ENCODE measurements at places on chromosomes 12 and 14.

GRCh38 chr12:2332236-2332635, 279.4 kb downstream of the CACNA1C start:
- DNase-seq, result no peak

DNA sequence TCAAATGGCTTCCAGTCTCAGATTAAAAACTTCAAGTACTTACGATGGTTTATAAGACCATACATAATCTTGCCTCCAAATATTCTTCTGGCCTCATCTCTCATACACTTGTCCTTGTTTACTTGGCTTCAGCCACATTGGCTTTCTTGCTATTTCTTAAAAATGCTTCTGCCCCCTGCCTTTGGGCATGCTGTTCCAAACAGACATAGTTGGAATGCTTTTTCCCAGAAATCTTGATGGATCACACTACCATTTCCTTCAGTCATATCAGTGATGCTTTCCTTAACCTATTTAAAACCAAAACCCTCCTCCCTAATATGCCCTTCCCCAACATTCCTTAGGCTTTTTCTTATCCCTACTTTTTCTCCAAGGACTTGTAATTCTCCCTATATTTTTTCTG, 74.4 kb upstream of the PAWR start:
- DNase-seq, result no peak

DNA sequence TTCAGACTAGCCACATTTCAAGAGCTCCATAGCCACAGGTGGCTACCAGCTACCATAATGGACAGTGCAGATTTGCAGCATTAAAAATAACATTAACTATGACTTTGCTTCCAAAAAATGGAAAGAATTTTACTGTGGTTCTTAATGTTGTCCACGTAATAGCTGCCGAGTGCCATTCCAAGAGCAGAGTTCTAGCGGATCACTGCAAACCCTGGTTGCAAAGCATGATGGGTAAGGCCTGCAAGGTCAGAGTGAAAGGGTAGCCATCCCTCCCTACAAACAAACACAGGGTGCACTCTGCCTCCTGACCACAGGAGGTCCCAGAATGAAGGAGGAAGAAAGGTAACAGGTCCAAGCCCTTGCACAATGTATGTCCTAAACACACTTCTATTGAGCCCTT, 157.6 kb downstream of the DPF3 start:
- no peak for DNase-seq

DNA sequence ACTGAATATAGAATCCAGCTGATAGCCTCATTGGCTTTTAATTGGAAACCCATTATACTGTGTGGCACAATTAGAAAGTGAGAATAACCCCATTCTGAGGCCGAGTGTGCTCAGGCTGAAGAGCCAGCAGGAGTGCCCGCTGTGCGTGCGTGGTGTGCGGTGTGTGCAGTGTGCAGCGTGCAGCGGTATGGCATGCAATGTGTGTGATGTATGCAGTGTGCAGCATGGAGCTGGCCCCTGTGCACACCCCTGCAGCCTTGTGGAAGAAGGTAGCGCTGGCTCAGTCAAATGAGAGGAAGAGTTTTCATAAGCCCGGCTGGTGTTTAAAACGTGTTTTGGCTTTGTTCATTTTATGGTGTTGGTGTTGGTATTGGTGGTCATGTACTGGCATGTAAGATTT, 22.9 kb downstream of the CKB start:
- no peak for DNase-seq

DNA sequence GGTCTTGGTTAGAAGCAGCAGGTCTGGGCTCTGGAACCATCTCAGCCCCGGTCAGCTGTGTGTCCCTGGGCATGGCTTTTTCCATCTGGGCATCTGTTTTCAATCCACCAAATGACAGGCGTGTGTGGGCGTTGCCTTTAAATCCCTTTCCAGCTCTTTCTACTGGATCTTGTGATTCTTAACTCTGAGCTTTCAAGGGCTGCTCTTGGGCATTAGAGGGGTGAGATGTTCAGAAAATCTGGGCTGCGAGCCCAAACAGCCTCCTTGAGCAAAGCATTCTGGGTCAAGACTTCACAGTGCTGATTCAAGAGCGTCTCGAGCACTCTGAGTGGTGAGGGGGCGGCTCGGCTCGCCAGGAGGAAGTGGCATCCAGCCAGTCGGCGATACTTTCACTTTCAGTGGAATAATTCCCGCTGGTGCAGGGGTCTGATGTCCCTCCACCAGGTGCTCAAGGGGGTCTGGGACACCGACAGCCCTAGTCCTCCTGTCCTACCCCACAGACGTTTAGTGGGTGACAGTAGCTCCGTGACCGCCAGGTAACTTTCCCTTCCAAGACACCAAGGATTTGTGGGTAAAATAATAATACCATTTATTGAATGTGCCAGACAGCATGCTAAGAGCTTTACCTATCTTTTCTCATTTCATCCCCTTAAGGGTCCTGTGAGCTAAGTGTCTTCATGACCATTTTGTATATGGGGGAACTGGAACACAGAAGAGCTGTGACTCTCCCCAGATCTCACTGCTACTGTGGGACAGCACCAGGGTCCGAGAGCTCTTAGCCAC, 114.0 kb downstream of the PLXNC1 start:
- peak; percentile 97 for DNase-seq

- DNase-seq, result no peak
Measured at GRCh38 chr12:49797449-49797776, 30.8 kb downstream of the NCKAP5L start.

GRCh38 chr12:28023156-28023887, 50.8 kb upstream of the PTHLH start:
- peak; percentile 72 for DNase-seq

DNA sequence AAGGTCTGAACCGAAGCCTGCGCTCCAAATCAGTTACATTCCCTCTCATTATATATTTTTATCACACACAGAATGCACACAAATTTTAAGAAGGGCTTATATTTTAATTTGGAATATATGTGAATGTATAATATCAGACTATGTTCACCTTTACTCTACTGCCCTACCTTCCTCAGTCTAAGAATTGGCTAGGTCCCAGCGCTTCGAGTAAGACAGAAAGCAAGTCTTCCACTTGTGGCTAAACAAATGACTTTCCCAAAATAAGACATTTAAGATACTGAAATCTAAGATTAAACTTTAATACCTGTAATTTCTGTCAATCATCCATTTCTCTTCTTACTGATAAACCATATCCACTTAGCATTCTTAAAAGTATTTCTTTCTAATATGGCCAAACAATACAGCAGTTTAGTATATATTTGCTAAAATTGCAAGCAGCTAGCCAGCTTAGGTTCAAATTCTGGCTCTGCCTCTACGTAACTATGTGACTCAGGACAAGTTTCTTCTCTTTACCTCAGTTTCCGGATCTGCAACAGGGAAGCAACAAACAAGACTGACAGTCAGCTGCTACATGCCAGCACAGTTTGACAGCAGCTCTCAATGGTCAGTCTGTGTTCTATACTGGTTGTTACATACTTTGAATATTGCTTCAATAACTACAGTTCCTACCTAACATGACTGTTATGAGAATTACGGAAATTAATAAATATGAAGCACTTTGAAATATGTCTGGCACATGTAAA, 2.0 kb downstream of the INTS13 start:
- DNase-seq, result no peak

- no peak for DNase-seq
Measured at GRCh38 chr14:91796617-91797347, 64.9 kb upstream of the CATSPERB start.

DNA sequence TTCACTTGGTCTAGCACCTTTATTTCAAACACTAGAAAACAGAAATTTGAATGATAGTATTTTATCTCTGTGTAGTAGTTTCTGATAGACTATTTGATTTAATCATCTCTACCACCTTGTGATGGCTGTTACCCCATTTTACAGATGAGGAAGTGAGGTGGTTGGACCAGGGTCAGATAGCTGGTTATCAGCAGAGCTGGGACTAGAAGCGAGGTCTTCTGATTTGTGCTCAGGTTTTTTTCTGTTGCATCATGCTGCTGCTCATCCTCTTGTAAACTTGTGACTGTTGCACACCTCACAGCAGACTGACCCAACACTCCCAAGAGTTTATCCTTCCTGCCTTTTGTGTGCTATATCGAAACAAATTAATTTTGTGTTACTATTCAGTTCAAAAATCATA, 10.1 kb upstream of the MANSC4 start:
- DNase-seq, result no peak

GRCh38 chr12:75571204-75571603, 59.8 kb upstream of the KRR1 start:
- DNase-seq, result no peak

DNA sequence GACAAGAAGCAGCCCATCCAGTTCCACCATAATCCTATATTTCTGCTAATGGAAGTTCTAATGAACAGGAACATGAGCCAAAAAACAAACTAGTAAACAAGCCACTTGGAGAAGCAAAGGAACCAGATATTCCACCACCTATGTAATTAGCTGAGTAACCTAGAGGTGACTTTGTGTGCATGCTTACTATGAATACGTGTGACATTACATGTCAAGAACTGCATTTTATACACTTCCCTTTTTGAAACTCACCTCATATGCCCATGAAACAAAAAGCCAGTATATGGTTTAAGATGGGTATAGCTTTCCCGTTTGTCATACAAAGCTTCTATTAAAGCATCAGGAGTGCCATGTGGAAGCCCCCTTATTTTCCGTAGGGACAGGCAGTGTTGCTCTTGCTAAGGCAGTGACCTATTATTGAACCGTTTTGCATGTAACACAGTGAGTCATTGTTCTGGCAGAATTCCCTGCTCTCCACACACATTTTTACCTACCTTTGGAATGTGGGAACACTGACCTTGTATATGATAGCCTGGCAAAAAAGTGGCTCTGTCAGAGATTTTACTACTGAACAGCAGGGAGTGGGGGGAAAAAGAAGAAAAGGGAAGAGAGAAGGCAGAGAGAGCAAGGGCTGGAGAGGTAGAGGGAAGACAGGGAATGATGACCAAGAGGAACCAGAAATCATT, 34.8 kb upstream of the FRMD6 start:
- peak; percentile 89 for DNase-seq

GRCh38 chr12:10088955-10089900, 9.6 kb downstream of the CLEC1A start:
- DNase-seq, result no peak
